ENCODE measurements at places on chromosomes 3 and 15. TPM values are rescaled to one million over a fixed set of nuclear protein-coding genes. Genes with fewer than 3 reads are reported as not detected.

DNA sequence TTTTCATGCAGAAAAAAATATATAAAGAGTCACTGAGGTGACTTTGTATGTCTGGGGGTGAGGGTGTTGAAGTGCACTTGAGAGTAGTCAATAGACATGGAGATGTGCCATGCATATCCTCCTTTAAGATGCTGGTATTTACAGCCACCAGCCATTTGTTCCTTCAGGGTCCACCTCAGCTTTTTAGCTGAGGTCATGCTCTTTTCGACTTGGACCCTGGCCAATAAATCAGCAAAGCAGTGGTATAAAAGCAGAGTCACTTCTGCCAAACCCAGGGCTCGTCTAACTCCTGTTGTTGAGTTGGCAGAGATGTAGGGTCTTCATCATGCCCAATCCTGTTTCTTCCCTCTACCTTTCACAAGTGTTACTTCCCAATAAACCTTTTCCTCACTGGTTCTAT, 75.1 kb upstream of the OSTN start:
- DNase-seq, result no peak

Gene ADCY5
- 0.10 TPM for total RNA-seq

GRCh38 chr3:143358793-143359491, 239.4 kb downstream of the CHST2 start:
- DNase-seq, result no peak

DNA sequence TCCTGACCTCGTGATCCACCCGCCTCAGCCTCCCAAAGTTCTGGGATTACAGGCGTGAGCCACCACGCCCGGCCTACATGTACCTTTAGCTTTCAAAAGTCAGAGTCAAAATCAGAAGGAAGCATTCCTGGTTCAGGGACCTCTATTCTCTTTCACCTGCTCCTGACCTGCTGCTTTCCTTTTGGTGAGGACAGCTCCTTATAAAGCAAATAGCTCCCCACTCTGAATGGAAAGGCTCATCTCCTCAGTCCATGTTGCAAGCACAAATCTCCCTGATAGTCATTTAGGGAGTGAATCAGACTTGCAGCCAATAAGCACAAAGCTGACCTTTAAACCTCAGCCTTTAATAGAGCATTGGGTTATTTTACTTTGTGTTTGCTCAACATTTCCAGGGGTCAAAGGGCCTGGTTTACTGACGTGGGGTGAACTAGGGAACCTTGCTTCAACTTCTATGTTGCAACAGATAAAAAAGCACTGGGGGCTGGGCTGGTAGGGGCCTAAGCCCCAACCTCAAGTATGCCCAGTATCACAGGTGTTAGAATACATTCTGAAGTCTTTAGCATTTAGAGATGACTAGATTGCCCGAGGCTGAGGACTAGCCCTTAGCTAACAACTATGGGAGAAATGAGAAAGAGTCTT, 43.1 kb downstream of the THRB start:
- no peak for DNase-seq

DNA sequence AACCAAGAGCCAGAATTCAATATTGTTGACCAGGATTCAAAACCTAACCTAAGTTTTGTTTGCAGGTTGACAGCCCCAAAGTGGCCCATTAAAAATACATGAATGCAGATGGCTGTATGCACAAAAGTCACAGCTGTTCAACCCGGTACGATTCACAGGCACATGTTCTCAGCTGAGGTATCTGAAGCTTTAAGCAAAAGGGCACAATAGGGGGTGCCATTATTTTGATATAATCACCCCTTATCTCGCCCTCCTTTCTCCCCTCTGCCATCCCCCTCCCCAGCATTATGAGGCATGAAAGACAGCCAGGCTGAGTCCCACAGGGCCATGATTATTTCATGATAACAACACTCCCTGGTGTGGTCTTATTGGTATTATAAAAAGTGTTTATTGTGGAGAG, 264.9 kb downstream of the EBLN2 start:
- no peak for DNase-seq

- peak; percentile 23 for DNase-seq
Measured at GRCh38 chr15:22884344-22884743, 45.9 kb downstream of the NIPA2 start.

Gene CLDND1
- 54.4 TPM for total RNA-seq

DNA sequence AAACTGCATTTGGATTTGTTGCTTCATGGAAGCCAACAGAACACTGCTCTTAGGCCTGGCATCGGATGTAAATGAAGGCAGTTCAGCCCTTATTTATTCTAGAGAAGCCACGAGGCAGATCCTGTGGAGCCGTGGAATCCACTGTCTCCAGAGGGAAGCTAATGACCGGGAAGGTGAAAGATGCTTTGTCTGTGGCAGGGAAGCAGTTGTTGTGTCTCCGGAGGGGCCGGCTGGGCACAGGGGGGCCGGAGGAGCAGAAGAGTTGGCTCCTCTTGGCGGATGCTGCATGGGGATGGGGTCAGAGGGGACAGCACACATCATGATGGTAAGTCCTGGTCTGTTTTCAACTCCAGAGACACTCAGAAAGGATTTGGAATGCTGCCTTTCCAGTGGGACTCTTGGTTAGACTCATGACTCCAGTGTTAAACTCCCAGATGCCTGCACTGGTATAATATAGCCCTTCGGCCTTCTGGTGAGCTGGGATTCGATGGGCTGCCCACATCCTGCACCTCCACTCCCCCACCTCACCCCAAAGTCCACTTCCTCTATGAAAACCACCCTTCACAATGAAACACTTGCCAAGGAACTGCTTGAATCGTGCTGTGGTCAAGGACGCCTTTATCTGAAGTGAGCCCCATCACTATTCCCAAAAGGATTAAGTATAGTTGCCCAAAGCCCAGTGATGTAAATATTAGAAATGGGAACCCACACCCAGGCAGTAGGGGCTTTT, 33.6 kb downstream of the TPM1 start:
- no peak for DNase-seq

GRCh38 chr15:57665939-57666338, 40.6 kb upstream of the POLR2M start:
- DNase-seq, result no peak

GRCh38 chr3:37652851-37653250, 208.8 kb upstream of the CTDSPL start:
- no peak for DNase-seq

DNA sequence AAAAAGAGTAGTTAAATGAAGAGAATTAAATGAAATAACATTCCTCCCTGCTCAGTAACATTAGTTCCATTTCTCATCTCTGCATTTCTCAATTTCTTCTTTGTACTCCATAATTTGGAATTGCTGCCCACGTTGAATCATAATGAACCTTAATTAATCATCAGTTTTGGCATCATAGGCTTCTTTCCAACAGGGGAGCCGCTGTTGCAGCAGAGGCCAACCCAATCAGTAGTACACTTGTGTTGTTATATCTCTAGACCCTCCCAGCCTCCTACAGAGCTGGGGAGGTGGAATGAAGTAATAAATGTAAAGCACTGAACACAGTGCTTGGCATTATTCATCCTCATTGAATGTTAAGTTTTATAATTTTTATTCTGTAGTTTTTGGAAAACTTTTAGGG, 240.7 kb downstream of the CHST2 start:
- no peak for DNase-seq

- DNase-seq, result no peak
Measured at GRCh38 chr3:48408823-48409281, 21.0 kb downstream of the PLXNB1 start.

Gene NECTIN3
- total RNA-seq, result 34.4 TPM

Measured in myocyte (in vitro differentiated cells).